ENCODE measurements at places on chromosomes 13 and 19. TPM values are rescaled to one million over a fixed set of nuclear protein-coding genes. Genes with fewer than 3 reads are reported as not detected.
A peak's percentile ranks its signal among the peaks of the same experiment; 100 is the strongest.

DNA sequence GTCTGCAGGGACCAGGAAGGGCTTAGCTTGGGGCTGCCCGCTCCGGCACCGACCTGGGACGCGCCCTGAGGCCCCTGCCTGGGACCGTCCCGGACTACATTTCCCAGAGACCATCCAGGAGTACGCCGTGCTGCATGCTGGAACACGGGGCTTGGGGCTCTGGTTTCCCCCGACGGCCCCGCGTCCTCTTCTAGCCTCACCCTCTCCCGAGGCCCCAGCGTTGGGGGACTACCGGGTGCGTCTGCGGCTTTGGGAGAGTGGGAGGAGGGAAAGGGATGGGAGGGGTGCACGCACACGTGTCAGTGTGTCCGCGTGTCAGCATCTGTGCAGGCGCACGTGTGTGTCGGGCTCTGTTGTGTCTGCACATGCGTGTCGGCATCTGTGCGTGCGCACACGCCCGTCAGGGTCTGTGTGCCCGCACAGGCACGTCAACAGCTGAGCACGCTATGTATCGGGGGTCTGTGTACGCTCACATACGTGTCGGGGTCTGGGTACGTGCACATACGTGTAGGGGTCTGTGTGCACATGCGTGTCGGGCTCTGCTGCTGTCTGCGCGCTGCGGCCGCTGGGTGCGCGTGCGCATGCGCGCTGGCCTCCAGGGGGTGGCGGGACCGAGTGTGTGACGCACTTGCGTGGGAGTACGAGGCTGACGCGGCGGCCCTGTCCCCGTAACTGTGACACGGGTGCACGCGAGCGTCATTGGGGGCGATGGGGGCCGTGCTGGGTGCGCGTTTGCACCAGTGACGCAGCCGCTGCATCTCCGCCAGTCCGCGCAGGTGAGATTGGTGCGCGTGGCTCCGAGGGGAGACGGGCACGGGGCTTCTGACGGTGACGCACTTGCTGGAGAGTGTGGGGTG lies at the start of gene ZNF331:
Gene ZNF331 (plus strand): TSS at position 625 of the 857 bp plus-strand sequence. CDS start 31,232 bp downstream, outside the sequence.
- peak within 1 kb of the TSS; percentile 89 for H3K27ac ChIP-seq
- H3K4me3 ChIP-seq, result peak within 1 kb of the TSS; percentile 91
- peaks cover 27% of the 10 kb centered on the region for H3K36me3 ChIP-seq
- DNase-seq, result peak; percentile 87

- no peak for DNase-seq
- H3K27ac ChIP-seq, result peak overlapping the region; percentile 63
- H3K27me3 ChIP-seq, result no peaks in the 10 kb centered on the region
- H3K36me3 ChIP-seq, result peaks cover 28% of the 10 kb centered on the region
- no peak overlapping the region for H3K4me3 ChIP-seq
Observed at GRCh38 chr13:46165485-46166223, 16.3 kb downstream of the LCP1 start.

GRCh38 chr19:595326-596262 lies 5.9 kb downstream of the HCN2 start:
- H3K4me1 ChIP-seq, result peaks cover 11% of the 10 kb centered on the region
- H3K27me3 ChIP-seq, result peaks cover 14% of the 10 kb centered on the region
- no peak overlapping the region for H3K27ac ChIP-seq
- no peak for DNase-seq

DNA sequence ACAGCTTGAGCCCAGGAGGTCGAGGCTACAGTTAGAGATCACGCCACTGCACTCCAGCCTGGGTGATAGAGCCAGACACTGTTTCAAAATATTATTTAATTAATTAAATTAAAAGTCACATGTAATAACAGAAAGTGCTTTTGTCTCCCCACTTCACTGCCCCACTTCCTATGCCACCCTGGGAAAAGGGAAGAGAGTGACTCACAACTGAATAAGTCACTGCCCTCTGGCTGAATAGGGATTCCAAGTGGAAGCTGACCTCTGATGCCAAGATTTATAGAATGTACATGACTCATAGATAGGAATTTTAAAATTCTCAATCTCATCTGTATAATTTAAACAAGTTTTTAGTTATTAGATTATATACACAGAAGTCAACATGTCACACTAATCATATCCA lies 22.2 kb upstream of the ERVV-1 start:
- H3K27ac ChIP-seq, result no peak overlapping the region
- no peak overlapping the region for H3K4me3 ChIP-seq
- no peaks in the 10 kb centered on the region for H3K36me3 ChIP-seq
- DNase-seq, result no peak
- peaks cover 18% of the 10 kb centered on the region for H3K4me1 ChIP-seq

GRCh38 chr19:48698046-48698445 lies 2.3 kb downstream of the FUT2 start:
- no peaks in the 10 kb centered on the region for H3K36me3 ChIP-seq
- H3K27ac ChIP-seq, result no peak overlapping the region
- peaks cover 10% of the 10 kb centered on the region for H3K4me1 ChIP-seq
- peaks cover 18% of the 10 kb centered on the region for H3K27me3 ChIP-seq
- no peak for DNase-seq

GRIN3B gene
- 0.17 TPM for total RNA-seq

IGFL3 gene
- total RNA-seq, result not detected

DNA sequence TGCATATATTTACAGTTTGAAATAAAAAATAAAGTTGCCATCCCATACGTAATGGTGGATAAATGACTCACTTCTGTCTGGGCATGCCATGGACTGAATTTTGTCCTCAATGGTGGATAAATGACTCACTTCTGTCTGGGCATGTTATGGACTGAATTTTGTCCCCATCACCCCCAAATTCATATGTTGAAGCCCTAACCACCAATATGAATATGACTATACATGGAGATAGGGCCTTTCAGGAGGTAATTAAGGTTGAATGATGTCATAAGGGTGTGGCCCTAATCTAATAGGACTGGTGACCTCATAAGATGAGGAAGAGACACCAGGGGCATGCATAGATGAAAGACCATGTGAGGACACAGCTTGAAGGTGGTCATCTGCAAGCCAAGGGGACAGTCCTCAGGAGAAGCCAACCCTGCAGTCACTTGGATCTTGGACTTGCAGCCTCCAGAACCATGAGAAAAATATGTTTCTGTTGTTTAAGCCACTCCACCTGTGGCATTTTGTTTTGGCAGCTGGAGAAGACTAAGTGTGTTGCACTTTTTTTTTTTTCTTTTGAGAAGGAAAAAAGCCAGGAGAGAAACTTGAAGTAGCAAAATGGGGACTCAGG lies 41.8 kb downstream of the RFC3 start:
- no peaks in the 10 kb centered on the region for H3K36me3 ChIP-seq
- DNase-seq, result no peak
- H3K4me1 ChIP-seq, result no peaks in the 10 kb centered on the region

CCDC169 gene
- total RNA-seq, result not detected

DNA sequence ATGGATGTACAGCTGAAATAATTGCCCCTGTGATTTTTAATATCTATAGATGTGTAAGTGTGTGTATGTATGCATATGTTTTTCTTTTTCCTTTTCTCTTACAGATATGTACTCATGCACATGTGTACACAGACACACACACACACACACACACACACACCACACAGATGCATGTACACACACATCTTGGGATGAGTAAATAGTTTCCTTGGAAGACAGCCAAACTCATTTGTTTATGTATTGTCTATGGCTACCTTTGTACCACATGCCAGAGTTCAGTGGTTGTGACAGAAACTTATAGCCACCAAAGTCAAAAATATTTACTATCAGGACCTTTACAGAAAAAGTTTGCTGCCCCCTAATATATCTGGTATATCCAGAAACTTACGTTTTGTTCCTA lies 192.6 kb downstream of the MAB21L1 start:
- DNase-seq, result no peak
- H3K27ac ChIP-seq, result no peak overlapping the region

RINL gene
- 19.5 TPM for total RNA-seq

DNA sequence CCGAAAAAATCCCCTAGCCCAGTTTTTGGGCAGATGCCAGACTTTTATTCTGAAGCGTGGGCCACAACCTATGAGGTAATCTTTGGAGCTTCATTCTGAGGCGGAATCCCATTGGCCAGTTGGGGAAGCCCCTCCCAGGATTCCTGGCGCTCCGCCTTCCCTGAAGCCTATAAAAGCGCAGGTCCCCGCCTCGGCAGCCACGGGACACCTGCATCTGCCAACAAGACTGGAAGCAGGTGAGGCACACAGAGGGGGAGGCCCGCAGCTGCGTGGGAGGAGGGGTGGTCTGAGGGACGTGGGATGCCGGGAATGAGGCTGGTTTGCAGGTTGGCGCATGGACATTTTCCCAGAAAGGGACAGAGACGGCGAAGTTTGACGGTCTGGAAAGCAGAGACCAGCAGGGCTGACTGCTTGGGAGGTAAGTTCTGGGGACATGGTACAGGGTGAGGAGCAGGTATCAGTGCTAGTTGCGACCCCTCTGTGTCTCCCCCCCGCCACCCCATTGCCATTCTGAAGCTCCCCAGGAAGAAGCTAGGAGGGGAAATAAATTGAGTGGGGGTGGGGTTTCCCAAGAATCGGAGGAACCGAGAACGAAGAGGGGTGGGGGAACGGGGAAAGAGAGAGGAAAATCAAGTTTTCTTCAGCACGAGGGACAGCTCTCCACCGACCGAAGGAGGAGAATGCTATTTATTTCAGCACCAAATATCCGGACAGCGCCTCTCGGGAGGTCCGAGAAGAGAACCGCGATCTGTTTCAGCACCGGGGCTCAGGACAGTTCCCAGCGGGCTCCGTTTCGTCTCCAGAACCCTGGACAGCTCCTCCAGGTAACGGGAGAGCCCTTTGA lies 22.4 kb upstream of the FEM1A start:
- H3K36me3 ChIP-seq, result no peaks in the 10 kb centered on the region
- peaks cover under 1% of the 10 kb centered on the region for H3K27me3 ChIP-seq
- H3K4me1 ChIP-seq, result peaks cover 5% of the 10 kb centered on the region
- no peak overlapping the region for H3K4me3 ChIP-seq

DNA sequence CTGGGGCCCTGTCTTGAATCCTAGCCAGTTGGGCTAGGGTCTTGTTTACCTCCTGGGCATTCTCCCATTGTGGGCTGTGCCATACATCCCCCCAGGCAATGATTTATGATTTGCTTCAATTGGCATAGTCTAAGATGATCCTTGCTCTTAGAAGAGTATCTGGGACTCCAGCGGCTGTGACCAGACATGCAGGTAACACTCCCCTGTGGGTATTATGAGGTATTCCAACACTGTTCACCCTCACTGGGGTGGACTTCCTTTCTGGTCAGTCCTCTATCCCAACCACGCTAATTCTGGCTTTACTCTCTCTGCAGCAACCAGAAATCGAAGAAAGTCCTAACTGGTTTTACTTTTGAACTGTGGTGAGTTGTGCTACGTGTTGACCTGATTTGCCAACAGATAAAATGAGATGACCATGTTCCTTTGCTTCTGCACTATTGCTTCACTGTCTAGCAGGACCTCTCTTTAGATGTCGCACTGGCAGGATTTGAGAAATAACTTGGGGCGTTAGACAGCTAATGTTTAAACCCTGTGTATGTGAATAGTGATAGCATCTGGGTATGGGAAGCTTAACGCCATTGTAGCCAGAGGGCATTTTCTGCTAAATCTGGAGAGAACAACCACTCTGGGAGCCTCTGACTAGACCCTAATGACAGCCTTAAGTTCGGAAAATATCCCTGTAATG lies 6.7 kb upstream of the LRCH1 start:
- H3K4me1 ChIP-seq, result no peaks in the 10 kb centered on the region
- no peaks in the 10 kb centered on the region for H3K36me3 ChIP-seq
- H3K27ac ChIP-seq, result no peak overlapping the region
- H3K27me3 ChIP-seq, result no peaks in the 10 kb centered on the region

GRCh38 chr19:44732235-44733014 lies 16.1 kb upstream of the BCL3 start:
- no peak for DNase-seq
- H3K36me3 ChIP-seq, result no peaks in the 10 kb centered on the region
- H3K4me3 ChIP-seq, result no peak overlapping the region
- peaks cover 3% of the 10 kb centered on the region for H3K4me1 ChIP-seq
- H3K27me3 ChIP-seq, result no peaks in the 10 kb centered on the region

- no peaks in the 10 kb centered on the region for H3K4me1 ChIP-seq
- H3K36me3 ChIP-seq, result no peaks in the 10 kb centered on the region
- no peak overlapping the region for H3K4me3 ChIP-seq
- peaks cover 3% of the 10 kb centered on the region for H3K27me3 ChIP-seq
Observed at GRCh38 chr19:54035215-54036178, 28.2 kb downstream of the VSTM1 start.

LGALS14 gene
- not detected for total RNA-seq

ATP4B gene
- total RNA-seq, result not detected

- no peak for DNase-seq
- H3K4me3 ChIP-seq, result no peak overlapping the region
- no peaks in the 10 kb centered on the region for H3K4me1 ChIP-seq
- no peaks in the 10 kb centered on the region for H3K36me3 ChIP-seq
- H3K27me3 ChIP-seq, result no peaks in the 10 kb centered on the region
- H3K27ac ChIP-seq, result no peak overlapping the region
Observed at GRCh38 chr13:78401873-78402707, 201.3 kb downstream of the POU4F1 start.

DNA sequence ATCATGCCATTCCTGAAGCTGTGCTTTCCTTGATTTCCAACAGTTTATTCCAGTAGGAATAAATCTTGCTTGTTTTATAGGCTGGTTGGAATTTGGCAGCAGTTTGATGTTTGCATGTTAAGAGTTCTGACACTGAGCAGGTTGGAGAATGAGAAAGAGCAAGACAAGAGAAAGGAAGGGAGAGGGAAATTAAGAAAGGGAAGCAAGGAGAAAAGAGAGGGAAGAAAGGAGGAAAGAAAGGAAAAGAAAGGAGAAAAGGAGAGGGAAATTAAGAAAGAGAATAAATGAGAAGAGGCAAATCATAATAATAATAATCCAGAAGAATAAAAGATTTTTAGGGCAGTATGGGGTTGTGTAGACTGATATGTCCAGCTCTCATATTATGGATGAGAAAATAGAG lies 28.4 kb upstream of the UQCRFS1 start:
- no peaks in the 10 kb centered on the region for H3K4me1 ChIP-seq
- no peak overlapping the region for H3K27ac ChIP-seq
- H3K27me3 ChIP-seq, result no peaks in the 10 kb centered on the region
- no peaks in the 10 kb centered on the region for H3K36me3 ChIP-seq
- no peak for DNase-seq

DNA sequence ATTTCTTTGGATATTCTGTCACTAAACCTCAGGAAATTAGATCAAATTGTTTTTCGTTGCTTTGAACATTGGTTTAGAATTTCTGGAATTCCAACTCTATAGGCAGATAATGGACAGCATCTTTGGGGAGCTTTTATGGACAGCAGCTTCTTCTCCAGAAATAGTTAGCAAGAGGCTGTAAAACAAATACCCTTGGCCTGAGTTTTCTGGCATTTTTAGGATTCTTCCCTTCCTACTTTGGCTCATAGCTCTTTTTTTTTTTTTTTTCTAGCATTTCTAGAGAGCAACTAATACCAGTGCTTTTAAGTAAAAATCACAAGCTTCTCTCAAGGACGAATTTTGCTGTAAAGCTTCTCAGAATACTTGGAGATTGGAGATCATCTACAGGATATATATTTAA lies 169.8 kb upstream of the SPRY2 start:
- no peaks in the 10 kb centered on the region for H3K36me3 ChIP-seq
- no peak overlapping the region for H3K4me3 ChIP-seq
- no peaks in the 10 kb centered on the region for H3K4me1 ChIP-seq
